Osteocyte (in vitro differentiated cells): ENCODE measurements at places on chromosomes 12 and 14. TPM values are rescaled to one million over a fixed set of nuclear protein-coding genes. Genes with fewer than 3 reads are reported as not detected.

DNA sequence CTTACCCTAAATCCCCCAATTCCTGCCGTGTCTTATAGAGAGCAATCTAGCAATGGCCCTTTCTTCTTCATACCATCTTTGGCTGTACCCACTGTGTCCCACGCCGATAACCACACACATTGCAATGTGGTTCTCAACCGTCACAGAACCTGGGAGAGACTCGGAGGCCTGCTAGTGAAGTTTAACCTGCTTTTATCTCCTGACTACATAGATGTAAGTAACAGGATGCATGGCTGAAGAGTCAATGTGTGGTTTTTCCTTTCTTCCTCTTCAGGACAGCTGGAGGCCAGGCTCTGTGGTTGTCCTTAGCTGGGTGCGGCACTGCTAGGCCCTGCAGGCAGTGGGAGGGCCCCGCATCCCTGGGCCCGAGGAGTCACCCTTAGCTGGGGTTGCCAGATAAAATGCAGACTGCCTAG lies 51.3 kb downstream of the ZNF664 start:
- peak; percentile 87 for DNase-seq

PMCH gene
- not detected in 2 replicates for total RNA-seq

DNA sequence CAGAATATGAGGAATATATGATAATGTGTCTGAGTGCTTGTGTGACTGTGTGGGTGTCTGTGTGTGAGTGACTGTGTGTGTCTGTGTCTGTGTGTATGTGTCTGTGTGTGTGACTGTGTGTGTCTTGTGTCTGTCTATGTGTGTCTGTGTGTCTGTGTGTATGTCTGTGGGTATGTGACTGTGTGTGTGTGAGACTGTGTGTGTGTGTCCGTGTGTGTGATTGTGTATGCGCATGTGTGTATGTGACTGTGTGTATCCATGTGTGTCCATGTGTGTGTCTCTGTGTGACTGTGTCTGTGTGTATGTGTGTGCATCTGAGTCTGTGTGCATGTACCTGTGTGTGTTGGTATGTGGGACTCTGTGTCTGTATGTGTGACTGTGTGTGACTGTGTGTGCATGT lies 1361.2 kb upstream of the TMEM132C start:
- no peak for DNase-seq

CCDC177 gene
- total RNA-seq, result not detected in 2 replicates

DNA sequence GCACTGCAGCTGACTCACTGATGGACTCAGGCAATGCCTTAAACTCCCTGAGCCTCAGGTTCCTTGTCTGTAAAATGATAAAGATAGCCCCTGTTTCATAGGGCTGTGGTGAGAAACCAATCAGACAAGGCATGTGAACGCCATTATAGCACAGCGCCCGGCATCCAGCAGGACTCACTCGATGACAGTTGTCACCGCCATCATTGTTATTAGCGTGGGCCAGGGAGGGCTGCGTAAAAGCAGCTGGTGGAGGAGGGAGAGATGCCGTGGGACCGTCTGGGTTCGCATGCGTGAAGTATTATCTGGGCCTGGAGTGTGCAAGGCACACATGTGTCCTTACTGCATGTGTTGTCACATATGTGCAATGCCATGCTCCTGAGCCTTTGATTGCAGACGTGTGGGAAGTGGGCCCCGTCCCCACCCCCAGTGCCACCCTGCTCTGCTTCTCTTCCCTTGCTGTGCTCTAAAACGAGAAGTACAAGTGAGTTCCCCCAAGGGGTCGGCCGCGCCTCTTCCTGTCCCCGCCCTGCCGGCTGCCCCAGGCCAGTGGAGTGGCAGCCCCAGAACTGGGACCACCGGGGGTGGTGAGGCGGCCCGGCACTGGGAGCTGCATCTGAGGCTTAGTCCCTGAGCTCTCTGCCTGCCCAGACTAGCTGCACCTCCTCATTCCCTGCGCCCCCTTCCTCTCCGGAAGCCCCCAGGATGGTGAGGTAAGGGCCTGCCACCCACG lies at the start of gene PTPN6:
TSS of gene PTPN6 (plus strand) at position 546 of the 730 bp plus-strand sequence. CDS start at position 703, 157 bp downstream.
- DNase-seq, result no peak

DNA sequence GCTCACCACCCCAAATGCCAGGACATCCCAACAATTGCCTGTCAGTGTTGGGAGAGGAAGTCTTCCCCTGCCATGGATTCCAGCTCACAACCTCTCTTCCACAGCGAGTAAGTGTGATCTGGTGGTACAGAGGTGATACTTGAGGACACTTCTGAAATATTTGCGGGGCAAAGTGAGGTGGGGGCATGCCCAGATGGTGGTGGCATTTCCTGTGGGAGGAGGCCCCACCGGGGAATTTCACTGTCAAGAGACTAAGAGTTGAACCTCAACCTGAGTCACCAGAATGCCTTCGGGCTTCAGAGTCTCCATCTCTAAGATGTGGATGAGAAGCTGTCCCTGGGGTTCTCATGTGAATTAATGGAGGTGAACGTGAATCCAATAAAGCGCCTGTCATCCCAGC lies 122.3 kb upstream of the RFLNA start:
- DNase-seq, result no peak

ADAM20 gene
- total RNA-seq, result 0.86 and 1.2 TPM in 2 replicates

- DNase-seq, result no peak
Measured at GRCh38 chr12:28457785-28458184, 267.5 kb downstream of the CCDC91 start.

CELA1 gene
- total RNA-seq, result not detected in 2 replicates

- DNase-seq, result no peak
Measured at GRCh38 chr14:104577426-104577825, 2.1 kb upstream of the C14orf180 start.

DNA sequence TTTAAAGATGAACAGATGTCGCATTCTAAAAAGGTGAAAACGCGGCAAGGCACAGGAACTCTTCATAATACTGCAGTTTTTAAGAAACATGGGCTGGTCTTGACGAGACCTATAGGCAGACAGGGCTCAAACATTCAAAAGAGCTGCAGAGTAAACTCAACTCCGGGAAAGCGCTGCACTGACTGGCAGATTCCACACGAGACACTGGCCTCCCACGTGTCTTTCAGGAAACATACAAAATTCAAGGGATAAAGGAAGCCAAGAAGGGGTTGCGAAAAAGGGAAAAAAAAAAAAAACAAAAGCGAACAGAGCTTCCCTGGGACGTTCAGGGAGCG lies 614 bp upstream of the ARF6 start:
- DNase-seq, result no peak

DNA sequence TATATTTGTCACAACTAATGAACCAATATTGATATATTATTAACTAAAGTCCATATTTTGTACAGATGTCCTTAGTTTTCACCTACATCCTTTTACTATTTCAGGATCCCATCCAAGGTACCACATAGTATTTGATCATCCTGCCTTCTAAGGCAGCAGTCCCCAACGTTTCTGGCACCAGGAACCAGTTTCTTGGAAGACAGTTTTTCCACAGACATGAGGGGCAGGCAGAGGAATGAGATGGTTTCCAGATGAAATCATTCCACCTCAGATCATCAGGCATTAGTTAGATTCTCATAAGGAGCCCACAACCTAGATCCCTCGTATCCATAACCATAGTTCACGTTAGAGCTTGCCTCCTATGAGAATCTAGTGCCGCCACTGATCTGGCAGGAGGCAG lies 82.8 kb upstream of the BCL2L14 start:
- DNase-seq, result no peak

DNA sequence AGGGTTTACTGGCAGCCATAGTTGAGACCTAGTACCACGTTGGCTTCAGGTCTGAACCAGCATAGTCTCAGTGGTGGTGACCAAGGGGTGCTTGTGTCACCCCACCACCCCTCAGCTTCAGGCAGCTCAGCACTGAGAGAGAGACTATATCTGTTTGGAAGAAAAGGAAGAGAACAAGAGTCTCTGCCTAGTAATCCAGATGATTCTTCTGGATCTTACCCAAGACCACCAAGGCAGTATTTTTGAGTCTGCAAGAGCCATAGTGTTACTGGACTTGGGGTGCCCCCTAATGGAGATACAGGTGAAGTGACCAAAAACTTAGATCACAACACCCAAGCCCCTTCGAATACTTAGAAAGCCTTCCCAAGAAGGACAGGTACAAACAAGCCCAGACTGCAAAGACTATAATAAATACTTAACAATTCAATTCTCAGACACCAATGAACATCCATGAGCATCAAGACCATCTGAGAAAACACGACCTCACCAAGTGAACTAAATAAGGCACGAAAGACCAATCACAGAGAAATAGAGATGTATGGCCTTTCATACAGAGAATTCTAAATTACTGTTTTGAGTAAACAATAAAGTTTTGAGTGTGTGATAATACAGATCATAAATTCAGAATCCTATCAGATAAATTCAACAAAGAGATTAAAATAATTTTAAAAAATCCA lies 107.0 kb downstream of the HELB start:
- DNase-seq, result no peak

DNA sequence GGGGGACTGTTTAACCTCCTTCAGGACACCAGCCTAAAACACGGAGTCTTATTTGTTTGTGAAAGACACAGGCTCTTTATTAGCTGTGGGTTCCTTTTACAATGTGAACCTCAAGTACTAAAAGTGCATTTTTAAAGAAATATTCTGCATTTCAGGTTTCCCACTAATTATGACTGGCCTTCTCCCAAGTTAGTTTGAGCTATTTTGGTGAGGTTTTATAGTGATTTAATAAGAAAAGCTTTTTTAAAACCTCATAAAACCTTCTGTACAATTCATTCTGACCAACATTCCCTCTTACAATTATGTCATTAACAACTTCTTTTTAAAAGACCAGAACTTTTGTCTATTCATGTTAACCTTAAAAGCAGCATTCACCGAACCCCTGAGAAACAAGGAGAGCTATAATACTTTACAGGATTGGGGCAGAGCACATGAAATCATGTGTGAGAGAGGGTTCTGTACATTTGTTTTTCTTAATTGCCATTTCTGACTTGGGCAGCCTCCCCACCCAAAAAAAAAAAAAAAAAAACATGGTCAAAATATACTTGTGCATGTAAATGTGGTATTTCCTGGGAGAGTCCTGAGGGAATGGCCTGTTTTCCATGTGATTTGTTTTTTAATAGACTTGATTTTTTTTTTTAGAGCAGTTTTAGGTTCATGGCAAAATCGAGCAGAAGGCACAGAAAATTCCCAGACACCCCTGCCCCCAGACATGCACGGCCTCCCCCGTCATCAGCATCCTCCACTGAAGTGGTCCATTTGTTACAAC lies 169.5 kb downstream of the CHST11 start:
- no peak for DNase-seq

DNA sequence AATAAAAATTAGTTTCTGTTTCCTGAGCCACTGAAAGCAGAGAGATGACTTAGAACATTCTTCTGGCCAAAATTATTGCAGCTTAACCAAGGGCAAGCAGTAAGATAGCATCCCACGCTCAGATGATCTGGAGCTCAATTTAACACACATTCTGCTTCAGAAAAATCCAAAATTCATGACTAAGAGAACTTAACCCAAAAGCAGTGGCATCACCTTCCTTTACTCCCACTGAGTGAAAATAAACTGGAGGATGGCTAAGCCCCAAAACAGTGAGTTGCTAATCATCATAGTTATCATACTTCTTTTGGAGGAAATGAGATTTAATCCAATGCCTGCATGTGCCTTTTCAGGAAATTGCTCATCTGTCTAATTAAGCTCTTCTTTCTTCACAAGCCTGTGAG lies 195.4 kb downstream of the DUSP6 start:
- no peak for DNase-seq

TAS2R10 gene
- total RNA-seq, result 0.84 and 1.5 TPM in 2 replicates

MYH6 gene
- not detected in 2 replicates for total RNA-seq

STXBP6 gene
- 6.4 and 7.0 TPM in 2 replicates for total RNA-seq

NUAK1 gene
- 20.2 and 21.1 TPM in 2 replicates for total RNA-seq

SIRT4 gene
- 0.94 and 0.97 TPM in 2 replicates for total RNA-seq

HOXC10 gene
- not detected in 2 replicates for total RNA-seq

GRCh38 chr12:10165421-10165820 lies 6.5 kb downstream of the OLR1 start:
- DNase-seq, result no peak

GRCh38 chr14:98931126-98931525 lies 340.9 kb downstream of the BCL11B start:
- no peak for DNase-seq

FGF6 gene
- total RNA-seq, result not detected in 2 replicates

- DNase-seq, result no peak
Measured at GRCh38 chr12:127650626-127651025, 616.3 kb upstream of the TMEM132C start.

SLC5A8 gene
- not detected in 2 replicates for total RNA-seq

GRCh38 chr14:52023518-52023917 lies 34.2 kb downstream of the RTRAF start:
- no peak for DNase-seq

GRCh38 chr12:102497743-102498142 lies 17.4 kb upstream of the IGF1 start:
- no peak for DNase-seq

- DNase-seq, result no peak
Measured at GRCh38 chr14:51248016-51248987, 8.3 kb downstream of the TMX1 start.

DNA sequence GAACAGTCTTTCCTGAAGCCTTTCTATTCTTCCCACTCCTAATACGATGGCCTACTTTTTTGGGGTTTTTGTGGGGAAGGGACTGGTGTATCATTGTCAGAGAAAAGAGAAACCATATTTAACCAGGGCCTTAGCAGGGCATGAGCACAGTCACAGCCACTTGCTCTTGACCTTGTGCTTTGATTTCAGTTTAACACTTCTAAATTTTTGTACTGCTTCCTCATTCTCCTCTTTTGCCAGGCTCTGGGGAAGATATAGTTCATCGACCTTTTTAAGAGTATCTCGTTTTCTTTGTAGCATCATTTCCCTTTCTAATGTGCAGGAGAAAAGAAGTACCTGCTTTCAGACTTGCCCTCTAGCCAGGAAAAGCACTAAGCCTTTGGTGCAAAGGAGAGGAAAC lies 2.2 kb downstream of the ZBTB1 start:
- no peak for DNase-seq

OASL gene
- 0.21 and 0.24 TPM in 2 replicates for total RNA-seq

- no peak for DNase-seq
Measured at GRCh38 chr12:87796961-87797516, 232.2 kb downstream of the C12orf50 start.

DNA sequence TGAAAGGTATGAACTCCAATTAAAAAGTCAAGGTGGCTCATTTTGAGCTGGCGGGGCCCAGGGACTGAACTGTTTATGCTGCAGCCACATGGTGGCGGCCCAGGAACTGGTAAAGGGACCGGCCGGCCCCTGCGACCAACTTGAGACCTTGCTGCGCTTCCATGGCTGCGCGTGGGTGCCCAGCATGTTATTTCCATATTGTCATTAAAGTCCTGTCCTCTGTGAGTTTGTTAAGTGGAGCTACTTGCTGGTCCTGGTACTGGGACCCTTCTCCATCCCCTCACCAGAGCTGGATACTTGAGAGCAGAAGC lies 62.3 kb downstream of the BEGAIN start:
- DNase-seq, result no peak

GRCh38 chr12:50599366-50600095 lies 94.7 kb downstream of the DIP2B start:
- no peak for DNase-seq

DNA sequence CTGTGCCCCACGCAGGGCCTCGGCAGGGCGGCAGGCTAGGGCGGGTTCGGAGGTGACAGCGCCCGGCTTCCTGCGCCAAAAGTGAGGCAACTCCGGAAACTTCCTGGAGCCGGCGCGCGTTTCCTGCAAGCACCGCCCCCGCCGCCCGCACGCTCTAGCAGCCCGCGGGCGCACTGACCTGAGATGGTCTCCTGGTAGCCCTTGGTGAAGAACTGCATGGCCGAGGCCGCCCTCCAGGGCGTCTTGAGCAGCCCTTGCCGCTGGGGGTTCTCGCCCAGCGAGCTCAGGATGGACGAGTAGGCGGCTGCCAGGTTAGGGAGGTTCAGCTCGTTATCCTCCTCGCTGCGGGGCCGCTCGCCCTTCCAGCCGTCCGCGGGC lies 494 bp downstream of the GCH1 start:
- DNase-seq, result peak; percentile 86

WIF1 gene
- total RNA-seq, result not detected in 2 replicates

GRCh38 chr14:52395728-52396127 lies 81.6 kb downstream of the PTGER2 start:
- DNase-seq, result no peak
